Cardiac muscle cell (in vitro differentiated cells and primary cell): ENCODE measurements at places on chromosomes 11 and 22. TPM values are rescaled to one million over a fixed set of nuclear protein-coding genes. Genes with fewer than 3 reads are reported as not detected.

The TTC12 gene
- 17.7 and 30.5 TPM in 2 replicates for total RNA-seq

The TYR gene
- total RNA-seq, result not detected in 2 replicates

The RIMBP3B gene
- 1.7 and 1.9 TPM in 2 replicates for total RNA-seq

The DDI1 gene
- total RNA-seq, result not detected in 2 replicates

GRCh38 chr11:21839796-21840195, 353.1 kb upstream of the ANO5 start:
- no peak for DNase-seq

GRCh38 chr11:69825037-69825834, 6.0 kb upstream of the FGF3 start:
- DNase-seq, result no peak

GRCh38 chr11:113533425-113533698, 58.2 kb upstream of the DRD2 start:
- DNase-seq, result no peak

DNA sequence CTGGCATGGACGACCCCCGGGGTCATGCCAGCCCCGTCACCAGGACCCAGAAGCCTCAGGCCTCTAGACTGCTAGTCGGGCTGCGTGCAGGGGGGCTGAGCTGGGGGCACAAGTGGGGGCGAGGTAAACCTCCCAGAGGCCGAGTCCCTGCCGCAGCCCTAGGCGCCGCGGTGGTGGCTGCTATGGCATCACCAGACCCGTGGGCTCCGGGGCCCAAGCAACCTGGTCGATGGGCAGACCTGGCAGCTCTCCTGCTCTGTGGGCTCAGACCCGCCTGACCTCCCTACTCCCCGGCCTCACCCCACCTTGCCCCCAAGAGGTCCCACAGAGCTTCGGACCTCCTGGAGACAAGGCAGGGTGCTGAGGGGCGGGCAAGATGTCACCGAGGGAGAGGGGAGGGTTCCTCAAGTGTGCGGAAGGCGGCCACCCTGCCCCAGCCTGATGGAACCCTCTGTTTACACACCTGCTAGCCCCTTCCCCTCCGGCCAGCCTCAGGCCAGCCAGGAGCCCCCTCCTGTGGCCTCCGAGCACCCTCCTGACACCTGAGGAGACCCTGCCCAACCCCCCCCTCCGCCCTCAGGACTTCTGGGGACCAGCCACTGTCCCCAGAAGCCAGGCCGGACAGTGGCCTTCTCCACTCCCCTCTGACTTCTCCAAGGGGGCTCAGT, 9.4 kb downstream of the IGF2 start:
- DNase-seq, result no peak

GRCh38 chr22:42957958-42958357, 57.0 kb downstream of the PACSIN2 start:
- no peak for DNase-seq
